Stimulated activated CD4-positive, alpha-beta T cell treated with anti-CD3 and anti-CD28 coated beads, Interleukin-2, amount 100 ng/mL, for 24 hours (primary cell): ENCODE measurements at places on chromosomes 5 and 9.

DNA sequence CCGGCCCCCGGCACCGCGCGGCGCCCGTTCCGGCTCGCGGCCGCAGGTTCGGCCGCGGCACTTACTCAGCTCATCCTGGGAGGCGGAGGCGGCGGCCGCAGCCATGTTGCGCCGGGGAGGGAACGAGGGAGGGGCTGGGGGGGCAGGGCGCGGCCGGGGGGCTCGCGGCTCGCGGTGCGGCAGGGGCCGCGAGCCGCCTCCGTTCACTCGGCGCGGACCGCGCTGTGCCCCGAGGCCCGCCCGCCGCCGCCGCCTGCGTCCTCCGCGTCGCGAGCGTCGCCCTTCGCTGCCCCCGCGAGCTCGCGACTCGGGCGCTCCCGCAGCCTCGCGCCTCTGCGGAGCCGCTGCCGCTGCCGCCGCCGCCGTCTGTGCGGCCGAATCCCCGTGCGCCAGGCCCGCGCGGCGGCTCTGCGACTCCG is 735 bp downstream of the ECPAS start:
- DNase-seq = peak; percentile 52

- DNase-seq = no peak
Measured at GRCh38 chr5:2740876-2741555, 10.5 kb downstream of the IRX2 start.

DNA sequence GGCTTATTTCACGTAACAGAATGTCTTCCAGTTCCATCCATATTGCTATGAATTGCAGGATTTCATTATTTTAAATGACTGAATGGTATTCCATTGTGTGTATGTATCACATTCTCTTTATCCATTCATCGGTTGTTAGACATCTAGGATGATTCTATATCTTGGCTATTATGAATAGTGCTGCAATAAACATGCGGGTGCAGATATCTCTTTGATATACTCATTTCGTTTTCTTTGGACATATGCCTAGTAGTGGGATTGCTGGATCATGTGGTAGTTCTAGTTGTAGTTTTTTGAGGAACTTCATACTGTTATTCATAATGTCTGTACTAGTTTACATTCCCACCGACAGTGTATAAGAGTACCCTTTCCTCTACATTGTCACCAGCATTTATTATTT is 460.5 kb downstream of the MAN2A1 start:
- no peak for DNase-seq

GRCh38 chr9:130347931-130348330 is 82.4 kb downstream of the HMCN2 start:
- no peak for DNase-seq

GRCh38 chr9:98132158-98132557 is 13.1 kb upstream of the TRIM14 start:
- no peak for DNase-seq
